ENCODE measurements at places on chromosomes 5 and 9. TPM values are rescaled to one million over a fixed set of nuclear protein-coding genes. Genes with fewer than 3 reads are reported as not detected.

The PURA gene
- total RNA-seq: 9.6 TPM

The PCBD2 gene
- 9.1 TPM for total RNA-seq

The PCDHB8 gene
- 2.7 TPM for total RNA-seq

The TBCA gene
- 55.2 TPM for total RNA-seq

The CORO2A gene
- total RNA-seq: 0.69 TPM

The SPINK7 gene
- not detected for total RNA-seq

The UBQLN1 gene
- 31.0 TPM for total RNA-seq

The CDC20B gene
- total RNA-seq: not detected

The PIP5K1B gene
- 6.1 TPM for total RNA-seq

The SNX30 gene
- 4.1 TPM for total RNA-seq

The LURAP1L gene
- total RNA-seq: 6.5 TPM

The NTRK2 gene
- total RNA-seq: 12.4 TPM

The CYLC2 gene
- total RNA-seq: not detected

The CEP78 gene
- 4.1 TPM for total RNA-seq

The GADD45G gene
- total RNA-seq: 14.8 TPM

The ST8SIA4 gene
- 4.8 TPM for total RNA-seq
